ENCODE measurements at places on chromosomes 5 and 9.

DNA sequence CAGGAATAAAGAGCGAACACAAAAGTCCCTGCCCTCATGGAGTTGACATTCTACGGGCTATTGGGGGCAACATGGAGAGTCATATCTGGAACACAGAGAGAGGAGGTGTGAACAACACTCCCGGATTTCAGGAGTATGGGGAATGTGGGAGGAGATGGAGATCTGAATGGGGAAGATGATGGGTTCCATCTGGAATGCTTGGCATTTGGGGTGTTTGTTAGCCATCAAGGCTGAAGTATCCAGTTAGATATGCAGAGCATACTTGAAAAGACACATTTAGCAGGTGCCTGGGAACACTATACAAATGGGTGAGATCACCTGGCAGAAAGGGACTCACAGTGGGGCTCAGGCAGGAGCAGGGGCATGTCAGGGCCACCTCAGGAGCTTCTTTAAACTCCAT is 61.1 kb downstream of the EGFLAM start:
- DNase-seq: no peak

DNA sequence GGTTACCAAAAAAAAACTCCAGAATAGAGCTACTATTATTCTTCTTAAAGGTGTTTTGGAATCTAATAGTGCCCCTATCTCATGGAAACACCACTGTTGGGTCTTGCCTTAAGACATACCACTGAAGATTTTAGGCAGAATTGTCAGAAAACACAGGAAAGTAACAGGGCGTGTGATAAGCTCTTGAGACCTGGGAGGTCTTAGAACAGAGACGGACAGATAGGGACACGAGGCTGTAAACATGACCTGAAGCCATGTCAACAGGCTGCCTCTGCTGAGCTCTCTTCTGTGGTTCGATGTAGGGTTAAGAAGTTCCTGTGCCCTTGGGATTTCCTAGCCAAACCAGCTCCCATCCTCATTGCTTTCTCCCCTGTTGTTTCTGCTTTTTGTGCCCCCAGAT is 69.3 kb downstream of the CTSL start:
- no peak for DNase-seq

DNA sequence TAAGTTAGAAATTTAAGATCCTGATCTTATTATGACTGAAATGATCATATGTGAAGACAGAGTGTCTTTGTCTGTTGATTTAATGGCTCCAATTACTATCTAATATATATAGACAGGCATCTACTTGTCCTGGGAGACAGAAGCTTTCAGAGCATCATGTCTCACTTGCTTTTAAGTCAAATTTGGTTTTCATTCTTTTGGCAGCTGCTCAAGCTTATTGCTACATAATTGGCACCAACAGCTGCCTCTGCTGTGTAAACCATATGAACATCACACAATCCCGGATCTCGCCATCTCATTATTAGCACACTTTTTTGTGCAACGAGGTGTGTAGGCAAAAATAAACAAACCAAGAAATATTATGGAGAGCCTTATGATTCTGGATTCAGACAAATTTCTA is 1717.9 kb downstream of the EFNA5 start:
- no peak for DNase-seq

GRCh38 chr9:100689635-100690034 is 111.8 kb downstream of the CAVIN4 start:
- DNase-seq: no peak

DNA sequence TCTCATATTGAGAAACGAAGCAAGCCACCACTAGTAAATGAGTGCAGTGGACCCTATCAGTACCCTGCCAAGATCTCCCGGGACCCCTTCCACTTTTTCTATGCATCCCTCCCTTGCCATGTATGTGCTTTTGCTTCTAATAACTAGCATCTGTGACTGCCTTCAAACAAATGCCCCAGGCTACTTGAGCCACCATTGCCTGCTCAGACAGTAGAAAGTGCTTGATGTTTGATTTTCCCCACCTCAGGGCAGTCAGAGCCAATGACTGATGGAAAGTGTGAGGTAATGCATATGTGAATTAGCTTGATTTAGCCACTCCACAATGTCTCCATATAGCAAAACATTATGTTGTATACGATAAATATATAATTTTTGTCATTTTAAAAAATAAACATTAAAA is 797.3 kb upstream of the ACO1 start:
- no peak for DNase-seq

- peak; percentile 1 for DNase-seq
Observed at GRCh38 chr9:119968836-119969707, 599.8 kb upstream of the BRINP1 start.

- no peak for DNase-seq
Observed at GRCh38 chr5:142946547-142947426, 176.6 kb downstream of the ARHGAP26 start.

- no peak for DNase-seq
Observed at GRCh38 chr5:149224282-149224681, 47.4 kb upstream of the AFAP1L1 start.

GRCh38 chr9:32955655-32956478 is 45.6 kb downstream of the APTX start:
- DNase-seq: no peak

GRCh38 chr5:117220730-117221129 is 646.1 kb upstream of the SEMA6A start:
- no peak for DNase-seq

GRCh38 chr5:139094154-139095131 is 103.7 kb downstream of the SIL1 start:
- DNase-seq: no peak

DNA sequence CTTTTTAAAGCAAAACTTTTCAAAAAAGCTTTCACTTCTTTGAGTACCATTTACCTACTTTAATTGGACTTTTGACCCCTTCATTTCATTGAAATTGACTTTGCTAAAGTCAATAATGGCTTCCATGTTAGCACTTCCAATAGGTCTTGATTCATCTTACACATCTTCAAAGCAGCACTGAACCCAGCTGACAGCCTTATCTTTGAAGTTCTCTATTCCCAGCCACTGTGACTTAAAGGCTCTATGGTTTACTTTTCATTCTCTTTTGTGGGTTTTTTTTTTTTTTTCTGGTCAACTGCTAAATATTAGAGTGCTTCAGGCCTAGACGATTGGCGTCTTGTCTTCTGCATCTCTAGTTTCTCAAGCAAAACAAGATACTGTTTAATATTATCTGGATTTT is 385.0 kb downstream of the CTNND2 start:
- no peak for DNase-seq

All from T-helper 9 cell (primary cell).